ENCODE measurements at places on chromosomes 3 and 15.

DNA sequence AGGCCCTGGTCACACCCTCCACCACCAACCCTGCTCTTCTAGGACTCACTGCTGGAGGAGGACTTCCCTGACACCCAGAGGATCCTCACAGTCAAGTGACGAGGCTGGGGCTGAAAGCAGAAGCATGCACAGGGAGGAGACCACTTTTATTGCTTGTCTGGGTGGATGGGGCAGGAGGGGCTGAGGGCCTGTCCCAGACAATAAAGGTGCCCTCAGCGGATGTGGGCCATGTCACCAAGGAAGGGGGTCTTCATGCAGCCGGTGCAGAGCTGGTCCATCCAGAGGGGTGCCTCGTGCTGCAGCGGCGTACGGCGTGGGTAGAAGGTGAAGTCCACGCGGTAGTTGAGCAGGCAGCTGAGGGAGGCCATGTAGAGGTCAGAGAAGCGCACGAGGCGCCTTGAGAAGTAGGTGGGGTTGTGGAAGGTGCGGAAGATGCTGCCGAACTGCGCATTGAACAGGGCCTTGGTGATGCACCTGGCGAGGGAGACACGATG, 9.4 kb downstream of the NT5DC2 start:
- DNase-seq = no peak

GRCh38 chr3:149619136-149619535, 38.7 kb downstream of the WWTR1 start:
- DNase-seq = no peak

DNA sequence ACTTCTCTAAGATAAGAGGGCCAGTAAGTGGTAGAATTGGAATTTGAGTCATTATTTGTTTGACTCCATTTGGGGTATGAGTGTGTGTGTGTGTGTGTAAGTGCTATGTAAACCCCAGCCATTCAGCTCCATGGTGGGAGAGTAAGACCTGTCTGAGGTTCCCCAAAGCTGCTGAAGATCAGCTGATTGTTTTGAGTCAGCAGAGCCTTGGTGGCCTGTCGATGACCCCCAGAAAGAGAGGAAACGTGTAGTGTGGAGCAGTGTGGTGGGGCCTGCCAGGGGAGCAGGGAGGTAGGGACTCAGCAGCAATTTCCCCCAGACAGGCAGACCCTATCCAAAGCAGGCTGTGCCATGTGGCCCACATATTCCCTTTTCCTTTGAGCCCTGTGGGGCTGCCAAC, 5.3 kb downstream of the DVL3 start:
- peak; percentile 65 for DNase-seq

DNA sequence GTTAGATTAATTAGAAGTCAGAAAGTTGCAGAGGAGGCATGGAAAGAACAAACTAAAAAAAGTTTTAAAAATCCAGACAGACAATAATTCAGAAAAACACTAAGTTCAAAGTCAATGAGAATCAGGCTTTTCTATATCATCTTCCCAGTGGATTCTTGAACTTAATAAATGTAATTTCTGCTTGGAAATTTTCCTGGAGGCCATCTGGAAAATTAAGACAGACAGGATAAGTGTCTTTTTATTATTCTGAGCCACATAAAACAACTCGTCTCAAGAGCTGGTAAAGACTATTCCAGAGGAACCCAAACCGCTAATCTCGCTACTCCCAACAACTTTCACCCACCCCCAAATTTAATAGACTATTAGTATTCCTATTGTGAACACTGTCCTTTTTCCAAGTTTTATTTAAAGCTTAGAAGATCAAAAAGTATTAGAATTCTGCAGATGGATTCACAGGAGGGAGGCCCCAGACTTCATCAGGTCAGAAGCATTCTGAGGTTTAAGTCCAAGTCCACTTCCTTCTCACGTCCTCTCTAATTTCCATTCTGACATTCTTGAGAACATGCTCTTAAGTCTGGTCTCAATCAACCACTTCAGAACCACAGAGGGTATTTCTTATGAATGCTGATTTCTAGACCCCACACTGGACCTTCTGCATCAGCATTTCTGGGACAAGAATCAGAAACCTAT, 61.3 kb downstream of the ERC2 start:
- DNase-seq = no peak

DNA sequence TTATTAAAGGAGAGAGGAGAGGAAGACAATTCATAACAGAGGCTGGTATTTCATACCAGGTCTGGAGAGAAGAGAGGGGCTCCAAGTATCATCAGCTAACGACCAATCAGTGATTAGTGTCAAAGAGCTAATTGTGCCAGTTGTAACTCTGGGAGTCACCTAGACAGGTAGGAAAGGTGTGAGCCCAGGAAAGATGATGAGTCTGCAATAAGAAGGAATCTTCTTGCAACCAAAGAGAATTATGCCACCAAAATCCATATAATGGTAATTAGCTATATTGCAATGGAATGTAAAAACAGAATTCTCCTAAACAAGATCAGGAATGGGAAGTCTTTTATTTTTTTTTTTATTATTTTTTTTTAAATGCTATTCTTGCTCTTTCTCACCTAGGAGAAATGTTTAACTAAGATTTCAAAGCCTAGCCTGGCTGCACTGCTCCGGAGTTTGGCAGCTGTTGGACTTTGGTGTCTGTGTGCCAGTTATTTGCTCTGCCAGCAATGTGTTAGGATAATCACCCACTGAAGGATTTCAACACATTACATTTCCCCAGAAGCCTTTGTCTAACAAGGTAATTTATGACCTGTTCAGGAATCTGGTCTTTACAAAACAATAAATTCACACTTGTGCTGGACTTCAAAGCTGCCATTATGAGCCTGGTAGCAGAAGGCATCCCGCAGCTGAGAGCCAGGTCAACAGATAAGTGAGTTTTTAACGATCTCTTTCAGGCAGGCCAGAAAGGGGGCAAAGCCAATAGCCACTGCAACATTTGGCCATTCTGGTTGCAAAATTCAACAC, 89.4 kb downstream of the FOXB1 start:
- DNase-seq = no peak

- no peak for DNase-seq
These were observed 26.3 kb downstream of the ABCC5 start for GRCh38 chr3:183991403-183991802.

- DNase-seq = no peak
These were observed 1333.1 kb downstream of the SI start for GRCh38 chr3:163745204-163745603.

DNA sequence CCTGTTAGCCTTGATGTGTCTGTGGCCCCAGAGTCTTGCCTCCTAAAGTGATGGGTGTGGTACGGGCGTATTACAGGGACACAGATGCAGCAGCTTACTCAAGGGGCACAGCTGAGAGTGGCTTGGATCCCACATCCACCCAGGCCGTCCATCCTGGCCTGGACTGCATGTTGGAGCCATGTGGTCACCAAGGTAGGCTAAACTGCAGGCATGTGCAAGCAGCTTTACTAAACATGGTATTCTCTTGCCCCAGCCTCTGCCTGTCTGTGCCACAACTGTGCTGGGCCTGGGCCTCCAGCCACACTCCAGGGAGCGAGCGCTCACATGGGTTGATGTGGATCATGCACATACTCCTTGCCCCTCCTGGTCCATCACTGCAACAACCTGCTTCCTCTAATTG, 6.1 kb upstream of the GPR62 start:
- DNase-seq = no peak

- no peak for DNase-seq
These were observed 269.1 kb upstream of the ZNF717 start for GRCh38 chr3:76054404-76054803.

DNA sequence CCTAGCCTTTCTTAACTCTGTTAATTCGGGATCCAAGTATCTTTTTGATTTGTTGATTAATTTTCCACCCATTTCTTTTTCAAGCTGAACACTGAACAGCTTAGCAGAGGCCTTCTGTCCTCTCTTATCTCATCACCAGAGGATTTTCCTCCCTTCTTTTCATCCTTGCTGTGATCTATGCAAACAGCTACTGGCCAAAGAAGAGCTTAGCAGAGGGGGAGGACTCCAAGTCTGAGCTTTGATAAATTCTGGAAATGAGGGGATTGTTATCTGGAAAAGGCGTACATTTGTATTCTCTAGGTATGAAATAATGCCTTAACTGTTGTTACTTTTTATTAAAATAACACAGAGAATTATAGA, 13.4 kb downstream of the DZIP3 start:
- DNase-seq = no peak

DNA sequence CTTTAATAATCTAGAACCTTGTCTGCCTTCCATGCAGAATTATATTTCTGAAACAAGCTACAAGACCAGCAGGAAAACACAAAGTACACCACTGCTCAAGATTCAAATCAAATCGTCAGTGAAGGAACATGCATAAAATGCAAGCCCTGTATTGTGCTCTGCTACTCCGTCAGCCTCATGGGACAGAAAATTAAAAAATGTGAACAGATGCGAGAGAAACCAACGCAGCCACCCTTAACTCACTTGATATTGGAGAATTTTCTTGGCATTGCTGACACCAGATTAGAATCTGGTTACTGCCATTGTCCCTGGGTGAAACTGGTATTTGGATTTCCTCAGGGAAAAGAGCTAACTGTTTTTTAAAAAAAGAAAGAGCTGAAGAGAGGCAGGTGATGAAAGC, 23.6 kb downstream of the ANXA2 start:
- no peak for DNase-seq

GRCh38 chr15:65916664-65917406, 47.5 kb downstream of the RAB11A start:
- DNase-seq = no peak

DNA sequence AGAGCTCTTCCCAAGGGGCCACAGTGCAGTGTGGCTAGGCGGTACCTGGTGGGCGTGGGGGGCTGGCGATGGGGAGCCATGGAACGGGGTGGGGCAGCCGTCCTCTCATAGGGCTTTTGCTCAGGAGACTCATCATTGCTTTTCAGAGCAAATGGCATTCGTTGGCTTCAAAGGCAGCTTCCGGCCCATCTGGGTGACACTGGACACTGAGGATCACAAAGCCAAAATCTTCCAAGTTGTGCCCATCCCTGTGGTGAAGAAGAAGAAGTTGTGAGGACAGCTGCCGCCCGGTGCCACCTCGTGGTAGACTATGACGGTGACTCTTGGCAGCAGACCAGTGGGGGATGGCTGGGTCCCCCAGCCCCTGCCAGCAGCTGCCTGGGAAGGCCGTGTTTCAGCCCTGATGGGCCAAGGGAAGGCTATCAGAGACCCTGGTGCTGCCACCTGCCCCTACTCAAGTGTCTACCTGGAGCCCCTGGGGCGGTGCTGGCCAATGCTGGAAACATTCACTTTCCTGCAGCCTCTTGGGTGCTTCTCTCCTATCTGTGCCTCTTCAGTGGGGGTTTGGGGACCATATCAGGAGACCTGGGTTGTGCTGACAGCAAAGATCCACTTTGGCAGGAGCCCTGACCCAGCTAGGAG, 40.8 kb downstream of the MESD start:
- no peak for DNase-seq

DNA sequence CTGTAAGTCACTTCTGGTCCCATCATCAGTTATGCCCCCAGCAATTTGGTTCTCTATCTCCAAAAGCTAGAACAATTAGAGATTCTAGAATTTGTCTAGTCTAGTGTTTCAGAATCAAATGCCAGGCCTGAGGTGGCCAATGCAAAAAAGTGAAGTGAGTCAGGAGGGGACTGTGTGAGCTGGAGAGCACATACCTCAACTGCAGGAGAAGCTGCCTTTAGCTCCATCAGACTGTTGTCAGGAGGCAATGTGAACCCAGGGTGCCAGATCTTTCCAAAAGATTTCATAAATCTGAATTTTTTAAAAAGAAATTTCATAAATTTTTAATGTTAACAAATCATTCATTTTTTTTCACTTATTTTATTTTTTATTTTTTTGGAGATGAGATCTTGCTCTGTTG, 80.7 kb upstream of the EOMES start:
- no peak for DNase-seq

GRCh38 chr15:33071451-33071850, 123.1 kb downstream of the FMN1 start:
- DNase-seq = no peak

- no peak for DNase-seq
These were observed 8.5 kb upstream of the UBXN7 start for GRCh38 chr3:196440696-196441095.

DNA sequence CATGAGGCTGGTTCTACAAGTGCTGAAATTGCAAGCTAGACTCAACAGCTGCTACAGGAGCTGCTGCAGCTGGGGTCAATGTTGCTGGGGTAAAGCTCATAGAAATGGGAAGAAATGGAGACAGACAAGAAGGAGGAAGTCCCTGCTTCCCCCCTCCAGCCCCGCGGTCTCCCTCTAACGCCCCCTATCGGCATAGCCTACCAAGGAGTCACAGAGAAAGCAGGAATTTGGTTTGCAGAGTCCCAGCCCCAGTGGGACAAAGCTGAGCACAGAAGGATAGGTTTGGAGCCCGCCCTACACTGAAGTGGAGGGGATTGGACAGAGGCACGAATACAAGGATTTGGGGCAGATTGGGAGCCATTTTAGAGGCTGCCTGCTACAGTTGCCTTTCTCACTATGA, 176.9 kb upstream of the ANKRD28 start:
- peak; percentile 44 for DNase-seq

GRCh38 chr3:184067573-184068055, 14.8 kb downstream of the HTR3C start:
- no peak for DNase-seq

DNA sequence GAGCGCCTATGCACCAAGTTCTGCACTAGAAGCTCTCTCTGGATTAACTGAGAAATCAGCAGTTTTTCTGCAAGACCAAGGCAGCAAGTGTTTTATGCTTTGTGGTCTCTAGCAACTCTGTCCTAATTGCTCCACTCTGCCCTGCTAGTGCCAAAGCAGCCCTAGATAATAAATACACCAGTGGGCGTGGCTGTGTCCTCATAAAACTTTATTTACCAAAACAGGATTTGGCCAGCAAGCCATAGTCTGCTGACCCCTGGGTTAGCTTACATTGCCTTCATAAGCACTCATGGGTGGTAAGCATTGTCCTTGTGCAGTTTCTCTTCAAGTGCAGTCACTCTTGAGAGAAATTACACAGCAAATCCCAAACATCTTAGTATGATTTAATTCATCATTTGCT, 30.7 kb upstream of the SLC24A5 start:
- no peak for DNase-seq

DNA sequence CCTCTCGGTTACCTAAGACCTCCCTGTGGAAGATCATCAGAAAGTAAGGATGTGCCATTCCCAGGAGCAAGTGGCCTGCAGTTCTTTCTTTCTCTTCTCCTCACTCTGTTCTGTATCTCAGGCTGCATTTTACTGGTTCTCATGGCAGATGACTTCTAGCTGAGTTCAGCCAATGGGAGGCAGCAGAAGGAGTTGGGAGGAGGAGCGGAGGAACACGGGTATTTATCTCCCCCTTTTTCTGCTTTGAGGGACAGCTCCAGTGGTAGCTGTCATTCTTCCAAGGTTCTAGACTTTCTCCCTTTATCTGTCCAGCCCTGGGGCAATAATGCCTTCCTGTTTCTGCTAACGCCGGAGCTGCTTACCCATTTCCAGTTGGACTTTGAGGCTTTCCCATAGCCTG, 339.9 kb downstream of the NR2F2 start:
- DNase-seq = no peak

Measured in inflammatory macrophage (primary cell).